CD8-positive, alpha-beta memory T cell (primary cell): ENCODE measurements at places on chromosomes 3 and 15. TPM values are rescaled to one million over a fixed set of nuclear protein-coding genes. Genes with fewer than 3 reads are reported as not detected.
A peak's percentile ranks its signal among the peaks of the same experiment; 100 is the strongest.

GRCh38 chr3:112373924-112374323 lies 41.0 kb downstream of the CD200 start:
- DNase-seq: no peak

DNA sequence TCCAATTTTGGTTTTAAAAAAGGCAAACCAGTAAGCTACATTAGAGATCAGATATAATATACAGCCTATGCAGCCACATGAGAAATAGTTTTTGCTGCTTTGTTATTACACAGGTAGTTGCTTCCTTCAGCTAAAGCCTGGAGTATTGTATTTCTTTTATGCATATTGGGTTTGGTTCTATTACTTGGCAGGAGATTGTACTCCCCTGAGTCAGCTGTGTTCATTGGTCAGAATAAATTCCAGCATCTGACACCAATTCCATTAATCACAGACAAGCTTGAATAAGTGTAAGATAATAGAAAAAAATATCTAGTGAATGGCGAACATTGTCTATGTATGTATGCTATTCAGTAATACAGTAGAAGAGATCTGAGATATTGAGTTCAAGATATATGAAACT lies 26.1 kb upstream of the ZCWPW2 start:
- DNase-seq: no peak

DNA sequence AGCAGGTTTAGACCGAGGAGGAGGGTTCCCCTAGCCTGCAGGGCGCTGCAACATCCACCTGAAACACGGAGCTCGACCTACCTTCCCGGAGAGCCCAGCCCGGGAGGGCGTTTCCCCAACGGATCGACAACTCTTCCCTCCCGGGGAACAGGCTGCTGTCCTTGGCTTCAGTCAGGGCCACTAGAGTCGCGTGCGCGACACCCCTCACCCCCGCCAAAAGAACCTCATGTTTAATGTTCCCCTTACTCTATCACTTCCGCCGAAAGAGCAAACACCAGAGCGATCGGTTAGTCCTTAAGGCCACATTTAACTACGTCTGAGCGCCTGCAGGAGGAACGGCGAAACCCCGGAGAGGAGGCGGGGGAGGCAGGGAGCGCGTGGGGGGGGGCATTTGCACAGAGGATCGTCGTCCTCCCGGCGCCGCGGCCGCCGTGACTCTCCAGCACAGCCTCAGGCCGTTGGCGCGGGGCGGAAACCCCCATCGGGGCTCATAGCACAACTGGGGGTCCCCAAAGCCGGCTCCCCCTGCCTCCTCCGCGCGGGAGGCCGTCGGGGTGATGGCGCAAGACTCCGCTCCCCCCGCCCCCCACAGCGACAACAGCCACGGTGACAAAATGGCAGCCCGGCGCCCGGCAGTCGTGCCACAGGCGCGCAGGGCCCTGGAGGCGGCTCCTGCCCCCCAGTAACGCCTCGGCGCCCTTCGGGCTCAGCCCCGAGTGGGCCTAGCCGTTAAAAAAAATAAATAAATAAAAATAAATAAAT lies 3.2 kb downstream of the ANP32A start:
- DNase-seq: peak; percentile 73

The AP3B2 gene
- total RNA-seq: 0.61 TPM

GRCh38 chr3:146065573-146066006 lies 95.4 kb downstream of the PLOD2 start:
- no peak for DNase-seq

The SNTN gene
- not detected for total RNA-seq

- no peak for DNase-seq
Observed at GRCh38 chr3:4529876-4530588, 36.9 kb downstream of the ITPR1 start.

DNA sequence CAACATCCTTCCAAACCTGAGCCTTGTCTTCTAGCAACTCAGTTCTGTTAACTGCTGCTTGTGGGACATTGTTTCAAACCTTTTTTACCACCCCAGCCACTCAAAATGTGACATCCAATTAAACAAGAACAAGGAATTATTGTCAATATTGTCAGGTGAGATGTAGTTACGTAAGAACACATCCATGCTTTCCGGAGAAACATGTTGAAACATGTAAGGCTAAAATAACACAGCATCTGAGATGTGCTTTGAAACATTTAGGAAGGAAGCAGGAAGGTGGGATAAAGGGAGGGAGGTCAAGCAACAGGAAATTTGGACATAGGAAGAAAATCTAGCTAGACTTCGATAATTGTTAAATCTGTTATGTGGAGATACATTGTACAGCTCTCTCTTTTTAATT lies 50.9 kb upstream of the PRICKLE2 start:
- no peak for DNase-seq

DNA sequence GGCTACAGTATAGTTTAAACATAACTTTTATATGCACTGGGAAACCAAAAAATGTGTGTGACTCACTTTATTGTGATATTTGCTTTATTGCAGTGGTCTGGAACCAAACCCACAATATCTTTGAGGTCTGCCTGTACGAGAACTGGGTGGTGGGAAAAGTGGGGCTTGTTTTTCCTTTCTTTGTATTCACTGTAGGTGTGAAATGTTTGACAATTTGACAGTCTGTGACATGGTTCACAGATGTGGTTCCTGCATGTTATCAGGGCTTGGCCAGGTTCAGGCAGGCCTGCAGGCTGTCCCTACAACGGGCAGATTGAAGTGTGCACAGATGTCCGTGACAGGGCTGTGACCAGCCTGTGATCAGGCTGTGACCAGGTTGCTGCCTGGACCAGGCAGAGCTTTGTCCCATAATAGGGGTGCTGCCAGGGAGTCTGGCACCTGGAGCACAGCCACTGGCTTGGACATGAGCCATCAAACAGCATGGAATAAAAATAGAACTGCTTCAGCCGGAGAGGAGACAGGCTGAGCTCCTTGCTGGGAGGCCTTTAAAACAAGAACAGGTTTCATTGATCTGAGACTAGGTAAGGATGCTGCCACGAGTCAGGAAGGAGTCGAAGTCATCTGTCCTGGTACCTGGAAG lies 61.0 kb downstream of the KLF13 start:
- peak; percentile 49 for DNase-seq

DNA sequence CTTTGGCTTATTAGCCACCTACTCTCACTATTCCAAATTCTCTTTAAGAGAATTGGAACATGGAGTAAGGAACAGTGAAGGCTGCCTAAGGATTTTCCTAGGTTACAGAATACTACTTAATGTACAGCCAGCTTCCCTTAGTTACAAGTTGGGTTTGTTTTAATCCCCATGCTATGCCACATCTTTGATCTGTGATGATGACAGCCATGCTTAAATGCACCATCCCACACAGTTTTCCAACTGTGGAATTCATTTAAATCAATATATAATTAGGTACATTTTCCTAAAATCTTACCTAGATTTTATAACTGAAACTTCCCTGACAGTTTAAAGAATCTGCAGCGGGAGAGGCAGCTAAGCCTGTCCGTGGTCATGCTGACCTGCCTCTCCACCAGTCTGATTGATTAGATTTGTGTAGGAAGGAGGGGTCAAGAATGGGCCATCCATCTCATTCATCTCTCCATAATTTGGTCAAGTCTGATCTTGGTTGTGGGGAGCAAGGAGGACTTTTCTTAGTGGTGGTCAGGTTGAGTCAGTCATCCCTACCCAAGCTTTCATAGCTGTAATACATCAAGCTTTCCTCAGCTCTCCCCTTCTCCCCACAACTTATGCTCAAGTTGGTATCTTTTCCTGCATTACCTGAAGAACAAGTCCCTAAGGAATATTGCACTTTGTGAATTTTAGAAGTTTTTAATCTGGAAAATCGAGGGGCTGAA lies 37.1 kb downstream of the RIOX2 start:
- no peak for DNase-seq
